ENCODE measurements at places on chromosomes 1 and 21.

GRCh38 chr21:45322231-45322959 lies 34.7 kb upstream of the POFUT2 start:
- DNase-seq: peak; percentile 16

- no peak for DNase-seq
Measured at GRCh38 chr1:156063997-156064285, 3.0 kb downstream of the RAB25 start.

DNA sequence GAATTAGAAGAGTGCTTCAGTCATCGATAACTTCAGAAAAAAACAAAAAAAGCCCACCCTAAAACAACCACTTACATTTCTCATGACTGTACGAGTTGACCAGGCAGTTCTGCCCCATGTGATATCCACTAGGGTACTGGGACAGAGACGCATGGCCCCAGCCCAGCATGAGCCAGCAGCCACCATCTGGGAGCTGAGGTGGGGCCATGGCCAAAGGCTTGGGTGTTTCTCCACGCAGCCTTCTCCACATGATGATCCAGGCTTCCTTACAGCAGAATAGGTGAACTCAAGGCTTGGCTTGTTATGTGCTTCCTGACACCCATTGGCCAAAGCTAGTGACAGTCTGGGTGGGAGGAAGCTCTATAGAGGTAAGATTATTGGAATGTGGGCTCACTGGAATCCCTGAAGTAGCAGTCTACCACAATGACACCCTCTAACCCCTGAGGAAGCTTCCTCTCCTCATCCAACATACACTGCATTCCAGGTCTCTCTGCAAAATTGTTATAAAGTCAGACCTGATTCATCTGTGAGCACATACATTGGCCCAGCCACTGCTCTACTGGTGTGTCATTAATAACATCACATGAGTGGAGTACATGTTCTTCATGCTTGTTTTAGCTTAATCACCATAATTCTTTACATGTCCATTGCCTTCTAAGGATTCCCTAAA lies 66.3 kb upstream of the NTPCR start:
- DNase-seq: no peak

- DNase-seq: peak; percentile 35
Measured at GRCh38 chr1:30315185-30315960, 408.0 kb downstream of the MATN1 start.

DNA sequence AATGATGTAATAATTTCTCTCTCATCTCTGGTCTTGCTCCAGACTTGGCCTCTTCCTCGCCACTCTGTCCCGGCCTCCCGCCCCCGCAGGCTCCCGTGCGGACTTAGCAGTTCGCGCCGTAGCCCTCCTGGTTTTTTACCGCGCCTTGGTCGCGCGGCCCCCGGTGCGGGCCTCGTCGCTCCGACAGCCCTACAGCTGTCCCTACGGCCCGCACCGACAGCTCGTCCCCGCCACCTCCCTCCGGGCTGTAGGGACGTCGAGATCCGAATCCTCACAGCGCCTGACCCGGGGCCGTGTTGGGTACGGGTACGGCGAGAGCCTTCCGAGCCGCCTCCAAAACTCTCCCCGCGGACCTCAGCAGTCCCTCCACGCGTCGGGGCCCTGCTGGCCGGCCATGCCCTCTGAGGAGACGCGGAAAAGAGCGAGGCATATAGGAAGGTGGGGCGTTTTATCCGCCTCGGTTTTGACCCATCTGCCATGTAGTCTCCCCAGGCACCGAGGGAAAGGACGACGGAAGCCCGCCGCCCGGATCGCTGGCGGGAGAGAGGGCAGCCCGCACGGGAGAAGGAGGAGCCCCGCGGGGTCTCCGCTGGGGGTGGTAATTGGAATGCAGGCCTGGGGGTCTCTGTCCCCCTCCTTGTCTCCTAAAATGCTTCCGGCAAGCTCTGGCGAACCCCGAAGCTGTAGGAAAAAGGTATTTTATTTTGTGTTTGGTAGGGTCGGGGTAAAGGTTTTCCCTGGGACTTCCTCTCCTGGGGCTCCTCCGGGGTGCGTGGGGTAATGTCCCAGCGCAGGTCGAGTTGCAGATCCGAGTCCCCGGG lies 3.3 kb downstream of the LHX4 start:
- DNase-seq: no peak

DNA sequence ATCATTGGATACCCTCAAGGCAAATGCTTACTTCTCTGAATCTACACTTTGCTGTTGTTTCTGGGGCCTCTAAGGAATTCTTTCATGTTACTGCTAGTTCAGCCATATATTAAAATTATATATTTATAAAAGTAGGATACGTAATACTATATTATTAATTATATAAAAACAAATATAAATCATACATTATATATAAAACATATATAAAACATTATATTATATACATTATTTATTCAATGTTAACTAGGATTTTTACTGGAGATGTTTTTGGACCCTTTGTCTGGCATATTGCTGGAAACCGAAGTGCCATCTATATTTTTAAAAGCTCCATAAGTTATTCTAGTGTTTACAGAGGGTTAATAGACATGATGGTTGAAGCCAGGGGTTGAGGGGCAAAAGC lies 12.2 kb downstream of the ALG6 start:
- no peak for DNase-seq

DNA sequence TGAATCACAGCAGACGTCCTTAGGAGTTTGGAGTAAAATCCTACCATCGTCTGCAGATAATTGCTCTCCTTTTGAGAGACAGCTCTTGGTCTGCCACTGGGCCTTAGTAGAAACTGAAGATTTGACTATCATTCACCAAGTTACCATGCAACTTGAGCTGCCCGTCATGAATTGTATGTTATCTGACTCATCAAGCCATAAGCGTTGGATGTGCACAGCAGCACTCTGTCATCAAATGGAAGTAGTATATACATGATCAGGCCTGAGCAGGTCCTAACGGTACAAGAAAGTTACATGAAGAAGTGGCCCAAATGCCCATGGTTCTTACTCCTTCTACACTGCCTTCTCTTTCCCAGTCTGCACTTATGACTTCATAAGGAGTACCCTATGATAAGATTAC lies 317.8 kb downstream of the GPATCH2 start:
- DNase-seq: no peak

GRCh38 chr1:235549351-235550139 lies 45.3 kb upstream of the B3GALNT2 start:
- no peak for DNase-seq

DNA sequence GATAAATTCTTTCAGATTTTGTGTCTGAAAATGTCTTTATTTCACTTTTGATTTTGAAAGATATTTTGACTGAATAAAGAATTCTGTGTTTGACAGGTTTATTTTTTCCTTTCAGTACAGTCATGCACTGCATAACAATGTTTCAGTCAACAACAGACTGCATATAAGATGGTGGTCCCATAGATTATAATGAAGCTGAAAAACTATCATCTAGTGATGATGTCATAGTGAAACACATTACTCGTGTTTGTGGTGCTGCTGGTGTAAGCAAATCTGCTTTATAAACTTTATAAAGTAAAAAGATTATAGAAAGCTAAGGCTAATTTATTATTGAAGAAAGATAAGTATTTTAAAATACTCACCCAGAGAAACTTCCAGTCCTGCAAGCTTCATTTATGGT lies 65.3 kb upstream of the PRRX1 start:
- DNase-seq: no peak

DNA sequence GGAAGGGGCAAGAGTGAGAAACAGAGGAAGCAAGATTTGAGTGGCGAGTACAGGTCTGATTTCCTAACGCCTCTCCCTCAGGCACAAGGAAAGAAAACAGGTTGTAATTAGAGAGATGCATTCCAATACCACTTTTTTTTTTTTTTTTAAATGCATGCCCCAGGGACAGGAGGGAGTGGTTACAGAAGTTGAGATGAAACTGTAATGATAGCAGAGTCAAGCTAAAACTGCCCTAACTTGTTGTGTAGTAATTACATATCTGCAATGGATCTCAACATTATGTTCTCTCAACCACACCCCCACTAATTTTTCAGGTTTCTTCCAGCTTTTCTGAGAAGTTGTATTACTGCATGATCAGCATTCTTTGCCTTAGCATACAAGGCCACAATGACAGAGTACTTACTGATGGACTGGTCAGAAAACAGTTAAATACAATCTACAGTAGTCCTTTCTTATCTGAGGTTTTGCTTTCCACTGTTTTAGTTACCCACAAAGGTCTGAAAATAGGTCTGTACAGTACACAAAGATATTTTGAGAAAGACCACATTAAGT lies 5.5 kb downstream of the ETV3 start:
- no peak for DNase-seq

DNA sequence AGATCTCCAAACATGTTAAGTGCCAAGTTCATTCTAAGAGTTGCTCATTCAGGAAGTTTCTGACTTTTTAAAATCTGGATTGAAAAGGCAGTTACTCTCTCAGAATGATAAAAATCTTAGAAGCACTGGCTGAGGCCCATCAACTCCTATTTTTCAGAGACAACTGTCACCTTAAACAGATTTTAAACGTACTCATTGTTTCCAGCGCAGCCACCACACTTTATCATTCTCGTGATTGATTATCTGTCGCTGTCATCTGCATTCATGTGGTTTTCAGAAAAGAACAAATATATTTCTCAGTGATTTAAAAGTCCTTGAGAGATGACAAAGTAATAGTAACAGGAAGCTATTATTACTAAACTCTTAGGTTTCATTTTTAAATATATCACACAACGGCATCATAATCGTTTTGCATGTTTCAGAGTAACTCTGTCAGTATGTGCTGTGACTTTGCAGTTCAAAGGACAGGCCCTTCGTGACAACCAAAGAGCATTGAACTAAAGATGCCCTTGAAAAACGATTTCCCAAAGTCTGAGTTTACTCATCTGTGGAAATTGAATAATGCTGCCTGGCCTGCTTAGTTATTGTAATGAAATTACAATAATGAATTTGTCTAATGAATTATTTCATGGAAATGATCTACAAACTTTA lies 14.9 kb upstream of the KCNK1 start:
- no peak for DNase-seq

GRCh38 chr1:109240158-109241152 lies 8.9 kb upstream of the CELSR2 start:
- DNase-seq: peak; percentile 87

All from right hindlimb (tissue), 1 donor.